Left ventricle myocardium inferior (tissue), 1 donor: ENCODE measurements at places on chromosomes 6 and 20. TPM values are rescaled to one million over a fixed set of nuclear protein-coding genes. Genes with fewer than 3 reads are reported as not detected.

GRCh38 chr20:8860011-8860495 is 208.8 kb upstream of the PLCB4 start:
- DNase-seq, result no peak

DNA sequence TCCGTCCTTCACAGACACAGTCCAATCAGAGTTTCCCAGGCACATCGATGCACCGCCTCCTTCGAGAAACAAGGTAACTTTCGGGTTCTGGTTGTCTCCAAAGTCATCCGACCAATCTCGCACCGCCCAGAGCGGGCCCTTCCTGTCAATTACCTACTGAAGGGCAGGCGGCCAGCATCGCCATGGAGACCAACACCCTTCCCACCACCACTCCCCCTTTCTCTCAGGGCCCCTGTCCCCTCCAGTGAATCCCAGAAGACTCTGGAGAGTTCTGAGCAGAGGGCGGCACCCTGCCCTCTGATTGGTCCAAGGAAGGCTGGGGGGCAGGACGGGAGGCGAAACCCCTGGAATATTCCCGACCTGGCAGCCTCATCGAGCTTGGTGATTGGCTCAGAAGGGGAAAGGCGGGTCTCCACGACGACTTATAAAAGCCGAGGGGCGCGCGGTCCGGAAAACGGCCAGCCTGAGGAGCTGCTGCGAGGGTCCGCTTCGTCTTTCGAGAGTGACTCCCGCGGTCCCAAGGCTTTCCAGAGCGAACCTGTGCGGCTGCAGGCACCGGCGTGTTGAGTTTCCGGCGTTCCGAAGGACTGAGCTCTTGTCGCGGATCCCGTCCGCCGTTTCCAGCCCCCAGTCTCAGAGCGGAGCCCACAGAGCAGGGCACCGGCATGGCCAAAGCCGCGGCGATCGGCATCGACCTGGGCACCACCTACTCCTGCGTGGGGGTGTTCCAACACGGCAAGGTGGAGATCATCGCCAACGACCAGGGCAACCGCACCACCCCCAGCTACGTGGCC is at the start of gene HSPA1B:
TSS of gene HSPA1B (plus strand) at position 453 of the 794 bp plus-strand sequence. CDS start at position 666, 213 bp downstream.
- peak; percentile 99 for DNase-seq

DNA sequence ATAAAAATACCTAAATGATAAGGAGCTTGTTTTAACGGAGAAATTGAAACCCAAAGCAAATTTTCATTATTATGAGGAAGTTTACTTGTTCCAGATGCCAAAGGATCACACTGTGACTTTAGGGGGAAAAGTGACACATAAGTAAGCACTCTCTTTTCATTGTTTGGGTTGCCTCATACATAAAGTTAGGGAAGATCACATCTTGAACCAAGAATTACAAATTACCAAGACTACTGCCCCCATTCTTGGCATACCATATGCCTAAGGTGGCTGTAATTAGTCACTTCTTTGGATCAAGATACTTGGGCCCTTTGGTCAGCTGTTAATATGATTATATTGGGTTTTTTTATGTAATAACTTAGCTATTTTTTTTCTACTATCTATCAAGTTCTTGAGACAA is 269.0 kb downstream of the COL12A1 start:
- DNase-seq, result no peak

DNA sequence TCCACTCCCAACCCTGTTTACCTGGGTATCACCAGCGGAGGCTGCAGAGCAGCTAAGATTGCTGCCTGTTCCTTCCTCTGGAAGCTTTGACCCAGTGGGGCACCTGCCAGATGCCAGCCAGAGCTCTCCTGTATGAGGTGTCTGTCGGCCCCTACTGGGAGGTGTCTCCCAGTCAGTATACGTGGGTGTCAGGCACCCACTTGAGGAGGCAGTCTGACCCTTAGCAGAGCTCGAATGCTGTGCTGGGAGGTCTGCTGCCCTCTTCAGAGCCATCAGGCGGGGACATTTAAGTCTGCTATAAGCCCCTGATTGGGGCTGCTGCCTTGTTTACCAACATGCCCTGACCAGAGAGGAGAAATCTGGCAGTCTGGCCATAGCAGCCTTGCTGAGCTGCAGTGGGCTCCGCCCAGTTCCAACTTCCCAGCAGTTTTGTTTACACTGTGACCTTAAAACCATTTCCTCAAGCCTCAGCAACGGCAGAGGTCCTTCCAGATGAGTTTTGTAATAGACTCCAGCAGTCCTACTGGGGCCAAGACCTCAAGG is 2.8 kb downstream of the RAET1E start:
- DNase-seq, result peak; percentile 60

DNA sequence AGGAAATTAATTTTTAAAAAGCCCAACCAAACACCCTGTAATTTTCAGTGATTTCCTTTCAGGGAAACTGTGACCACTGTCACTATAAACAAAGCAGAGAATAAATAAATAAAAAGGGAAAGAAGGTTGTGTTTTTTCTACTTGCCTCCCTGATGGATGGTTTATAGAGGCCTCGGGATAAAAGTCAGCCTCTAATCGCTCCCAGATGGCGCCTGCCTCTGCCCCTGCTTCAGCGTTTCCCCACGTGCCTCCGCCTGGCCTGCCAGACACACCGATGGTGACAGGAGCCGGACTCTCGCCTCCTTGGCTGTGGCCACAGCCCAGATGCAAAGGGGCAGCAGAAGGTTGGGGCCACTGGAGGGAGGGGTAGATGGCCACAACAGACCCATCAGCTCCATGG is 327.7 kb downstream of the CDC5L start:
- DNase-seq, result no peak

DNA sequence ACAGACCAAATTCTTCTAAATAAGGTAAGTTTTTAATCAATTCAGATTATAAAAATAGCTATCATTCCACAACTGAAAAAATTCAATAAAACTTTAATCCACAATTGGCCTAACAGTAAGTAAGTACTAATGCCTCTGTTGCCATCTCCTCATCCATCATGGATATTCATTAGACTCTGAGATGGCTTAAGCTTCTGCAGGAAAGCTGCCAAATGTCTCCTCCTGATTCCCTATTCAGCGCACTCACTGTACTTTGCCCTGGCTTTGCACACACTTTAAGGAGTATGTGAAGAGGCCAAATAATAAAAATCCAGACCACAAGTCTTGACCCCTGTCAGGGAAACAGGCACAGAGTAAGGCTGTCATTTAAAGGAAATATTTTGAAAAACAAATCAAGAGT is 23.6 kb downstream of the PGM3 start:
- no peak for DNase-seq

DNA sequence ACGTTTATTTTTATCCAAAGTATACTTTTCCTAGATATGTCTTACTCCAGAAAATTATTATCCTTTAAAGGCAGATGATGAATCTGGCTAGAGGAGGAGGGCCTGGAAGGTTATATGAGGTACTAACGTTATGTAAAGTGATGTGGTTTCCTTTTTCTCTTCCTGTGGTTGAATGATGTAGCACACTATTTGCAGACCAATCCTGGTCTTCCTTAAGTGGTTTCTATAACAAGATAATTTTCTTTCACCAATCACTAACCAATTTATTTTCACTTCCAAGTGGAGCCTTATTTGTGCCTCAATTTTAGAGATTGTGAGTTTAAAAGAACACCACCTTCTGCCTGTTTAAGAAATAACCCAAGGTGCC is 154.6 kb upstream of the SOX4 start:
- no peak for DNase-seq

DNA sequence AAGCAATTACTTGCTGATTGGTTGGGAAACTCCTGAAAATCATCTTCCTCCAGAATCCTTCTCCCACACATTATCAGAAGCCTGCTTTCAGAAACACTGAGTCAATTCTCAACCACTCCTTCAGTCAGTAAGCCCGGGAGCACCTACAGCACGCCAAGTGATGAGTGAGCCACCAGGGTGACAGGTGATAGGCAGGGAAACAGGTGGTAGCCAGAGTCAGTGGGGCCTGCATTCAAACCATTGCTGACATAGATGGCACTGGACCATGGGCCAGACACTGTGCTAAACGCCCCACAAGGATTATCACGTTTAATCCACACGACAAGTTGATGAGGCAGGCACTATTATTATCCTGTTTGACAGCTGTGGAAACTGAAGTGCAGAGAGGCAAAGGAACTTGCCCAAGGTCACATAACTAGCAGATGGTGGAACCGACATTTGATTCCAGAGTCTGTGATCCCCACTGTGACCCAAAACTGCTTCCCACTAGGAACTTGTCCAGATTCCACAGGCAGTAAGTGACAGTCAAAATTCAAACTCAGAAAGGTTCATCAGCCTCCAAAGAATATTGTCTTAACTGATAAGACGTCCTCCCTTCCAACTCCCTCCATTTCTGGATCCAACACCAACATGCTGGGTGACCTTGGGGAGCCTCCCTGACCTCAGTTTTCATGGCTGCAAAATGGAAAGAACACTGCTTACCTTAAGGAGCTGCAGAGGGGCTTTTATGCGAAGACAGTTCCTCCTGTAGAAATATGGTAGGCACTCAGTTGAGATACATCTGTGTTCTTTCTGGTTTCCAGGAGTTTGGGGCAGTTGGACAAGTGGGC is 23.9 kb upstream of the TOP1 start:
- DNase-seq, result no peak

GRCh38 chr6:37317312-37318038 is 36.3 kb upstream of the RNF8 start:
- no peak for DNase-seq

DNA sequence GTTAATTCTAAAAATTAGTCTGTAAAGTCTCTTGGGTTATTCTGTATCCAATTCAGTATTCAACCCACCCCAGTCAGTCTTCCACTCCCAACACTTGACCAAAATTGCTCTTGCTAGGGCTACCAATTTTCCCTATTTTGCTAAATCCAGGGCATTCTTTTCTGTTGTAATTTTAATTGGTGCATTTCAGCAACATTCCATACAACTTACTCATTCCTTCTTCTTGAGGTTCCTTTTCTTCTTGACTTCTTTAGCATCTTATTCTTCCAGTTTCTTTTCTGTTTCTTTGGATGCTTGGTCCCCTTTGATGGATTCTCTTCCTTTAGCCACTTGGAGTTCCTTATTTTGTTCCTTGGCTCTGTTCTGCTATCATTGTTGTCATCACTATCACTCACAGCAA is 11.2 kb upstream of the GRM1 start:
- DNase-seq, result no peak

The NMBR gene
- total RNA-seq, result not detected

The PTCRA gene
- not detected for total RNA-seq

The USP49 gene
- total RNA-seq, result 0.71 TPM

The LY6G5C gene
- total RNA-seq, result 1.5 TPM

The DTNBP1 gene
- 19.2 TPM for total RNA-seq

The RAD21L1 gene
- total RNA-seq, result not detected

The SLC32A1 gene
- not detected for total RNA-seq

The AMD1 gene
- 72.8 TPM for total RNA-seq

The TSBP1 gene
- not detected for total RNA-seq

The PPP1R3D gene
- total RNA-seq, result 11.4 TPM

The LRRN4 gene
- total RNA-seq, result 0.08 TPM

The ABHD16B gene
- not detected for total RNA-seq

The BMP5 gene
- 0.93 TPM for total RNA-seq

The PI3 gene
- not detected for total RNA-seq
